ENCODE measurements at places on chromosomes 12 and 14. TPM values are rescaled to one million over a fixed set of nuclear protein-coding genes. Genes with fewer than 3 reads are reported as not detected.

DNA sequence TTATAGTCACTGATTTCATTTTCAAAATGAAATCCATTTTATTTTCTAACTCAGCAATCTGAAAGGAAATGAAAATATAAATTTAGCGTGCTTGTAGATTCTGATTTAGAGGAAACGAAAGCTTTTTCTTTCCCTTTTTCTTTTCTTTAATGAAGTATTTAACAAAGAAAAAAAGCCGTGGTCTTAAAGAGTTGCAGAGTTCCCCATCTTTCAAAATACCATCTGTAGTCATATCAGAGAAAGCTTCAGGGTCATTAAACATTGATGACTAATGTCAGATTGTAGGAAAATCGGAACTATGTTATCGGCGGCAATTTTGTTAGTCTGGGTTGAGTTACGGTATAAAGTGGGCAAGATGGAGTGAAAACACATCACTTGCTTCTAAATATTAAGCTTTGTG, 32.3 kb downstream of the DRAM1 start:
- H3K4me3 ChIP-seq: no peak overlapping the region
- H3K4me1 ChIP-seq: peaks cover 11% of the 10 kb centered on the region
- H3K27me3 ChIP-seq: no peaks in the 10 kb centered on the region
- peaks cover 29% of the 10 kb centered on the region for H3K36me3 ChIP-seq

Gene INSM2
- total RNA-seq: not detected

GRCh38 chr14:93068711-93069110, 47.0 kb downstream of the ITPK1 start:
- H3K27me3 ChIP-seq: no peaks in the 10 kb centered on the region
- H3K27ac ChIP-seq: no peak overlapping the region
- no peaks in the 10 kb centered on the region for H3K36me3 ChIP-seq
- peaks cover 24% of the 10 kb centered on the region for H3K4me1 ChIP-seq
- no peak for DNase-seq

DNA sequence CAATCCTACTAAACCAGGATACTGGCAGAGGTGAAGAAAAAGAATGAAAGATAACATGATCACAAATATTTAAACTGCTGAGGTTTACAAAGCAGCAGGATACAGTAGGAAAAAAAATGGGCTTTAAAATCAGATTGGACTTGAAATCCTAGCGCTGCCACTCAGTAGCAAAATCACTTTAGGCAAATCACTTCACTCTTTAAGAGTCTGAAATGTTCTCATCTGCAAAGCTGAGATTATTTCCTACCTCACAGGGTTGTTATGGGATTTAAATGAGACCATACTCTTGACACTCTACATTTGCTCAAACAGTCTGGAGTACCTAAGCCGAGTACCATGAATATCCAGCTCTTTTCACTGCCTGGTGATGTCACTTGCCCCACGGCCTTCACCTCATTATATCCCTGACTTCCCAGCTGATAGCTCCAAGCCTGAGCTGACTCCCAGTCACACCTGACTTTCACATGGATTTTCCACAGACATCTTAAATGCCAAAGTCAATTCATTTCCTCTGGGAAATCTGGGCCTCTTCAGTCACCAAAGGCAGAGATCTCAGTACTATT, 60.2 kb downstream of the UBR7 start:
- no peak overlapping the region for H3K4me3 ChIP-seq
- peaks cover 14% of the 10 kb centered on the region for H3K36me3 ChIP-seq
- H3K27ac ChIP-seq: no peak overlapping the region
- no peaks in the 10 kb centered on the region for H3K27me3 ChIP-seq

Gene TSPAN8
- 11.2 TPM for total RNA-seq

All from upper lobe of right lung (tissue), 1 donor.